ENCODE measurements at places on chromosomes 12 and 14.

DNA sequence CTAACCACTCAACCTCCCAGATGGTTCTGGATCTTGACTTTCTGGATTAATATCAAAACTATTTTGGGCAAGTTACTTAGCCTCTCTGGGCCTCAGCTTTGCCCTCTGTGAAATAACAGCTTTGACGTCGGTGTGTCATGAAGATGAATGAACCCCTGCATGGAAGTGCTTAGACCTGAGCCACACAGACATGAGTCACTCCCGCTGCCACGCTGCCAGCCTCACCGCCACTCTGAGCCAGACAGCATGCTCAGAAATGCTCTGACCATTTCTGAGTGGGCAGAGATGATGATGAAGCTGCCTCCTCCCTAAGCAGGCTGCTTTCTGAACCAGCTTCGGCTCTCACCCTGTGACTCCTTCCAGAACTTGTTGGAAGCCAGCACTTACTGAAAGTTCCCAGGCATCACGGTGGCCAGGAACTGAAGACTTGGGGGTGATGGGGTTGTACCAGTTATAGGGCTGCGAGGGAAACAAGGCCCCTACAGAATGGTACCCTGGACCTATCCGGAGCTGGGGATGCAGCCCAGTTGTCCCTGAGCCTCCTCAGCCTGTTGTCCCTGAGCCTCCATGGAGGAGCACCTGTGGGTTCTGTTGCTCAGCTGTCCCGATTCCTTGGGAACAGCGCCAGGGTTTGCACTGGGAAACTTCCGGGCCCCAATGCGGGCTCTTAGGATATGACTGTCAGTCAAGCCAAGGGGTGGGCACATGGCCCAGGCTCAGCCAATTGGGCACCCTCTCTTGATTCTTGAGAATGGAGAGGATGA is 2.0 kb upstream of the CCDC197 start:
- no peak for DNase-seq

DNA sequence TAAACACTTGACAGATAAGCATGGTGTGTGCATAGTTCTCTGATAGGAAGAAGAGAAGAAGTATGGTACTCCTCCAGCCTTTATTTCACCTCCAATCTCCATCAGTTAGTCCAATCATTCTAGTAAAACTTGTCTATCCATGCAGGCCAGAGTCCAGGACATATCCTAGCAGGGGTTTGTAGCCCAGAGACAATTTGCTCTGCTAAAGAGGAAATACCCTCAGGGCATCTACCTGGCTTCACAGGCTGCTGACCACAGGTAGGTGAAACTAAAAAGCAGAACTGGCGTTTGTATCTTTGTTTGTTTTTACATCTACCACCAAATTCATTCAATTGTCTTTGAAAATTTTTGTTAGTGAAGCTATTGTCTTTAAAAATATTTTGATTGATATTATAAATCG is 717.6 kb downstream of the FSCB start:
- no peak for DNase-seq

GRCh38 chr14:76500011-76500410 is 124.1 kb downstream of the ESRRB start:
- no peak for DNase-seq

DNA sequence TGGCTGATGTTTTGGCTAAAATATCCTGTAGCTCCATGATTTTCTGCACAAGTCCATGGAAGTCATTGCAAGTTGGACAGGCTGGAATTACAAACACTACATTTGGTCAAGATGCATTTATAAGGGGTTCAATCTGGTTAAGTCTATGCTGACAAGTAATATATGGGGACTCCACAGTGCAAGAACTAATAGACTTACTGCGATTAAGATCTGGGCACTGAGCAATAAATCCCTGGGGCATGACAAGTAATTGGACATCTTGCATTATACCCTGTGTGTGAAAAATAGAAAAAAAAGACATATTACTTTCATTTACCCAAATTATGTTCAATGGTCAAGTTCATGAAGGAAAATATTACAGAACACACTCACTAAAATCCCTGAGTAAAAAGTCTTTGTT is 99.1 kb downstream of the NELL2 start:
- DNase-seq = no peak

GRCh38 chr14:36161776-36162175 is 14.7 kb downstream of the PTCSC3 start:
- DNase-seq = no peak

DNA sequence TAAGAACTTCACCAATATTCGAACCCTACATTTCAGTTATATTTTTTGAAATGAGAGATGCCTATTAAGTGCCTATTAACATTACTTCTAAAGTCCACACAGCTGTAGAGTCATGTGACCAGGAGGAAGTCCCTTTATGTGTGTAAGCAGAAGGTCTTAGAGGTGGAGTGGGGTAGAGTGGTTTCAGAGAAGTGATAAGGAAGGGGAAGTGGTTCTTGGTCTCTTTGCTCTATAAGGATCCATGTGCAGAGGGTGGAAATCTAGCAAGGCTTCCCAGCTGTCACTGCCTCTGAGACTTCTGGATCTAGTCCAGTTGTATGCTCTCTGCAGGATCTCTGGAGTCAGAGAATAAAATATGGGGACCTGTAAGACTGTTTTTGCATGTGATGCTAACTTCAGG is 673.9 kb downstream of the FLRT2 start:
- DNase-seq = no peak

DNA sequence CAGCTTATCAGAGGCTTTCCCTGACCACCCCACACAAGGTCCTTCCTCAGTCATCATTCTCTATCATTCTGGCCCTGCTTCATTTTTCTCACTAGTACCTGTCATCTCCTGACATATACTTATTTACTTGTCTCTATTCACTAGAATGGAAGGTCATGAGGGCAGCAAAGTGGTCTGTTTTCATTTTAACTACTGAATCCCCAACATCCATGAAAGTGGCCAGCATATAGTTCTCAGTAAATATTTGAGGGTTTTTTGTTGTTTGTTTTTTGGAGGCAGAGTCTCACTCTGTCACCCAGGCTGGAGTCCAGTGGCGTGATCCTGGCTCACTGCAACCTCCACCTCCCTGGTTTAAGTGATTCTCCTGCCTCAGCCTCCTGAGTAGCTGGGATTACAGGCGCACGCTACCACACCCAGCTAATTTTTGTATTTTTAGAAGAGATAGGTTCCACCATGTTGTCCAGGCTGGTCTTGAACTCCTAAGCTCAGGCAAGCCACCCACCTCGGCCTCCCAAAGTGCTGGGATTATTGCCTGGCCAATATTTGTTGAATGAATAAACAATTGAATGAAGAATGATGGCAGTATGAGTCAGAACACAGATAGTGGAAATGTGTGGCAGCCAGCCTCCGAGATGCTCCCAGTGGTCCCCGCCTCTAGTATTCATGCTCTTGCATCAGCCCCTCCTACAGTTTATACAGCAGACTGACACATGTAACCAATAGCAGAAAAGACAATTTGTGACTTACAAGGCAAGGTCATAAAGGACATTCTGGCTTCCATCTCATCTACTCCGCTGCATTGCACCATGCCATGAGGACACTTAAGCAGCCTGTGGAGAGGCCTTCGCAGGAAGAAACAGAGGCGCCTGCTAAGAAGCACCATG is 7.0 kb upstream of the ANO6 start:
- peak; percentile 52 for DNase-seq

DNA sequence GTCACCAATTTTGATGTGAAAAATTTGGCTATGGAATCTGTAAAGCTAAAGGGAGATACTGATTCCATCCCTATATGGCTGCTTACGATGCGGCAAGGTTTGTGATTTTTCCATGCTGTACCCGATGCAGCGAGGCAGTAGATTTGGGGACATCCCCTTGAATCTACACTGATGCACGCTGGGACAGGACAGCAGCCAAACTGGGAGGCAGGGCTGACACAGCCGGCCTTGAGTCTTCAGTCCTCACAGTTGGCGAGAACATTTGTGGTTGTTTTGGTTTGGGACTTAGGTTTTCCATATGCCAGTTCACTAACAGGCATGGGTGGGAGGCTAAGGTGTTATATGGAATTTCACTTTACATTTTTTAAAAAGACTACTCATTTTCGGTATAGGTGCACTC is 3.8 kb downstream of the GALNT16 start:
- DNase-seq = no peak

- no peak for DNase-seq
Measured at GRCh38 chr14:49946320-49947141, 53.6 kb downstream of the ARF6 start.

- DNase-seq = no peak
Measured at GRCh38 chr14:59309291-59309900, 120.9 kb downstream of the DAAM1 start.

- peak; percentile 8 for DNase-seq
Measured at GRCh38 chr12:95583933-95584332, 32.7 kb upstream of the USP44 start.

GRCh38 chr12:57118711-57119271 is 7.6 kb upstream of the STAT6 start:
- DNase-seq = no peak

GRCh38 chr12:6198556-6198955 is 1.6 kb upstream of the CD9 start:
- DNase-seq = no peak

DNA sequence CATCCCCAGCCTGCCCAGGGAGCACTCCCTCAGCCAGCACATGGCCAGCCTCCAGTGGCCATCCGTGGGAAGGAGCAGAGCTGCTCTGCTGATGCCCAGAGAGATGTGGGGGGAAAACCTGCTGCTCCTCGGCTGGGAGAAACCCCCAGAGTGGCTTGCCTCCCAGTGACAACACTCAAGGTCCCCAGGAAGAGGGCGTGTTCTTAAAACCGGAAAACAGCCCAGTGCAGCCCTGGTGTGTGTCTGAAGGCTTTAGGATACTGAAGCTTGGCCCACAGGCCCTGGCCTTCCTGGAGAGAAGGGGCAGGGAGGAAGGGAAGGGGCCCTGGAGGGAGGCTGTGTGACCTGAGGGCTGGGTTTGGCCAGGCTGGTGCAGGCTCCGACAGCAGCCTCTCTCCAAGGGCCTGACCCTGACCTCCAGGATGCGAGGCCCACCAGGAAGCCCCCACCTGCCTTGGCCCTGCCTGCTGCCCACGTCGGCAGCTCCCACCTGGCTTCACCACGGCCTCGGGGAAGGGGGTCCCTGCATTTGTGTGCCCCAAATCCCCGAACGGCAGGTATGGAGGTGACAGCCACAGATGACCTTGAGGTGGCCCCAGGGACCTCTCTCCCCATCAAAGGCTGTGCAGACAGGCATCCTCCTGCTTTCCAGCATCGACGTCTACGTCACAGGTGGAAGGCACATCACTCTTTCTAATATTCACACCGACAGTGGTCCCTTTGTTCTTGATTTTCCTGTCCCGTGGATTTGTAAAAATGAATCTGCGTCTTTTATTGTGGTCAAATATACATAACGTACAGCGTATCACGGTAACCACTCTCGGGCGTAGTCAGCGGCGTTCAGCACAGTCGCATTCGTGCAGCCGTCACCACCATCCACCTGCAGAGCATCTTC is 190.0 kb upstream of the C14orf180 start:
- no peak for DNase-seq

DNA sequence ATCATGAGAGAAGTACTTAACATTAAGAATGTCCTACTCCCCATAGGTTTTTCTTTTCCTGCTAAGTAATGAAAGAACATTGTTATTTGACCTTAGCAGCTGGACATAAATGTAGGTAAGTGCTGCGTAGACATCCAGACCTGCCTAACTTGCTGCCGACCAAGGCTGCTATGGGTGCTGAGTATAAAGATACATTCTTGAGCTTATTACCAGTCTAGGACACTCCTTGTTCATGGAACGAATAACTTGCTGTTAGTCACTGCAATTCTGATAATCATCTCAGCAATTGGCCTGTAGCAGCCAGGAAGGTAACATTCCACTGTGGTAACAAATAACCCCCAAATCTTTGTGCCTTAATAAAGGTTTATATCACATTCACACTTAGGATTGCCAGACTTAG is 478.1 kb downstream of the VRK1 start:
- DNase-seq = no peak

GRCh38 chr12:87201598-87201997 is 827.6 kb downstream of the C12orf50 start:
- no peak for DNase-seq

- DNase-seq = no peak
Measured at GRCh38 chr12:33547084-33547483, 107.5 kb upstream of the SYT10 start.

DNA sequence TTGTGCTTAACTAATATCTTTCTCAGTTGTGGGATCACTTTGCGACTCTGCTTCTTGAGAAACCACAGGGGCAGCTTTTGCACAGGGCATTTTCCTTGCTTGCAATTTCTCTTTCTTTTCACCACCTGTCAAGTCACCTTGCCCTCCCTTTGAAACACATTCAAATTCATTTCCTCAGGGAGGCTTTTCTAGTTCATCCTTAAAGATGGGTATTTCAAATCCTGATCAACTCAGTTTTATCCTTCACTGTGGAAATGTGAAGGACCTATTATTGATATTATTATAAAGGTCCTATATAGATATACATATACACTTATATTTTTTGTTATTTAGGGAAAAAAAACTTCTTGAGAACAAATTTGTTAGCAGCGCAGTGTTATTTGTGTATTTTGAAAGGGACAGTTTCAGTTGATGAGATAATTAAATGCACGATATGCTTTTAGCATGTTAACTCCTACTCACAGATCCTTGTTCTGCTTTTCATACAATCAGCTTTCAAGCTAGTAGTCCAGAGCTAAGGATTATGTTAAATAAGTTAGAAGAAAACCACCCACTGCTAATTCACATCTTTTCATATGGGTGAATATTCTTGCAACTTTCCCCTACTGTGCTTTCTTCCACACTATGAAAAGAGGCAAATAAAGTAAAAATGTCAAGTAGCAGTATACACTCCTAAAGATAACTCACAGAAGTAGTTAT is 501.4 kb upstream of the RGS6 start:
- DNase-seq = no peak

DNA sequence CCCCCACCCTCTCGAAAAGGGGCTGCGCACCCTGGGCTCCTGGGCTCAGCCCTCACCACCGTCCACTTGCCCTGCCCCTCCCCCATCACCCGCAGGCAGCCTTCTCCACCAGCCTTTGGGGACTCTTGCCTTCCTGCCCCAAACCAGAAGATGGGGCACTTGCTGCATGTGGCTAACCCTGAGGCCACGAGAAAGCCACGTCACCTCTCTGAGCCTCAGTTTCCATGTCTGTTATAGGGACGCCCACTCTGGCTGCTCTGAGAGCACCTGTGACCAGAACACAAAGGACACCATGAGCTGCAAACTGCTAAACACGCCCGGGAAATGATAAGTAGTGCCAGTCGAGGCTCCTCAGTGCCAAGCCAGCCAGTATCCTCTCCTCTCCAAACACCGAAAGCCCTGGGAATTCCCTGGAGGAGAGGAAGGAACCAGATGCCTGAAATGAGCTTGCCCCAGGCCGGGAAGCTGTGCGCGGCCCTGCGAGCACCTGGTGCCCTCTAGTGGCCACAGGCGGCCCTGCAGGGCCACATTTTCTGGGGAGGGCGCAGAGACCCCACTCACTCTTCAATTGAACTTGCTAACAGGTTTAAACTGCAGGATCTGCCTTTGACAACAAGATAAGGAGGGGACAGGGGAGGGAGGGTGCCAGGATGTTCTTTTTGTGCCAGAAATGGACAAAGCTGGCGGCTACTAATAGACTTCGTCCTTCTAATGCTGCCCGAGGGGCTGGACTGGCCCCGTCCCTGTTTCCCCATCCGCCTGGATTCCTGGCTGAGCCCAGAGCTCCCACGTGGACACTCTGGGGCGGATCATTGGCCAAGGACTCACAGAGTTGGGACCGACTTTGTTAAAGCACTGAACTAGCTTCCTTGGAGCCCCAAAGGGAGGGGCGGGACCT is 10.2 kb upstream of the SERPINA9 start:
- DNase-seq = peak; percentile 22

GRCh38 chr14:104576970-104577332 is 2.6 kb upstream of the C14orf180 start:
- DNase-seq = no peak

- DNase-seq = no peak
Measured at GRCh38 chr12:69751476-69751875, 12.8 kb downstream of the RAB3IP start.

- DNase-seq = no peak
Measured at GRCh38 chr12:132446633-132447326, 43.2 kb upstream of the FBRSL1 start.
